CD4-positive, alpha-beta T cell treated with Interferon gamma for 1 hour (primary cell): ENCODE measurements at places on chromosomes 13 and 19.
A peak's percentile ranks its signal among the peaks of the same experiment; 100 is the strongest.

DNA sequence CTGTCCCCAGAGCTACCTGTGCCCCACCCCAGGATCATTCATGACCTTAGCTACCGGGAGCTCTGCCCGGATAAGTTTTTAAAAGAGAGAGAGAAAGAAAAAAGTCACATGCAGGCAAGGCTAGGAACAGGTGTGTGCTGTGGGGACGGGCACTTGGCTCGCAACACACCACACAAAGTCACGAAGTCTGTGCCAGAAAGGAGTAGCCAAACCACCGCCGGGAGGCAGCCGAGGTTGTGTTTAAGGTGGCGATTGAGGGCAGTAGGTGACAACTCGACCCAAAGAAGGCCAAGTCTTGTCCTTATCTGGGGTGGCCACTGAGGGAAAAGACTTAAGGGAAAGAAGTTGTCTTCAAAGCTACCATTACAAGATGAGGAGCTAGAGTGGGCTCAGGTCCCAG lies 4.6 kb upstream of the TSHZ3 start:
- DNase-seq, result no peak

DNA sequence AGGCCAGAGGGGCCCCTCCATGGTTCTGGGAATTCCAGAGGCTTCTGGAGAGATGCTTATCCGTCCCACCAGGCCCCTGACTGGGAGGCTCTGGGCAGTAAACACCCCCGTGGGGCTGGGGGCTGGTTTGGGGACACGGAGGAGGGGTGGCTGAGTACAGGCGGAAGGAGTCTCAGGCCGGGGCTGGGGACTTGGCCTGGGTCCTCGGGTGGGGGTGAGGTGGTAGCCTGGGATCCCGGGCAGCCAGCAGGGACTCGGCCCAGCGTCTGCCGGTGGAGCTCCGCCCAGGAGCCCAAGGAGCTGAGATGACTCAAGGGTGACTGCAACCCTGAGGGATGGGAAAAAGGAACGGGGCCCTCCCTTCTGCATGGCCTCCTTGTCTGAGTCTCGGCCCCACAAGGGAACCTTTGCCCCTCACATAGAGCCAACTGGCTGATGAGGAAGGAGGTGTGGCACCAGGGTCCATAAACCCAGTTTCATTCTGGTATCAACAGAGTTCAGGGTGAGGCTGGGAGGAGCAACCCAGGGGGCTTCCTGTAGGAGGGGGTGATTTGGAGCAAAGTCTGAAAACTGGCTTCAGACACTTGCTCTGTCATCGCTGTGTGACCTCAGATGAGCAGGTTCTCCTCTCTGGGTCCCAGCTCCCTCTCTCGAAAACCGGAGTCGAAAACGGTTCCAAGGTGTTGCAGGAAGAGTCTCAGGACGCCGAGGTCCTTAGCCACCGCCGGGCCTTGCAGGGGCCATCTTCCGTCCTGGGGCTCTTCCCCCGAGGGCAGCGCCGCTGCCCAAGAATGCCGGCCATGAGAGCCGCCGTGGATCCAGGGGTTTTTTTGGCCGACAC lies 809 bp downstream of the MISP start:
- no peak for DNase-seq

DNA sequence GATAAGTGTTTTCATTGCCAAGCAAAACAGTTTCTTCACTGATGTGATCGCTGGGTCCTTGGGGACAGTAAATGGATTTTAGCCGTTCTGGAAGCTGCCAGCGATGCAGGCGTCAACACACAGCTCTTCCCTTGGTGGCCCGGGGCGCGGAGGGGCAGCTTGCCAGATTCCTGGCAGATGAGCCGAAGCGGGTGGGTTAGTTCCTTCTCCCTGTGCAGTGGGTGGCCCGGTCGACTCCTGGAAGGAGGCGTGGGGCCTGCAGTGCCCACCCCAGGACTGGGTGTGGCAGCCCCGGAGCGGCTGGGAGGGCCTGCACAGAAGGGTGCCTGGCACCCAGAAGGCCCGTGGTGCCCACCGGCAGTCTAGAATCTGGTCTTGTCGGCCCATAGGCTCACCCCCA lies 69.0 kb downstream of the KDM4B start:
- DNase-seq, result no peak

DNA sequence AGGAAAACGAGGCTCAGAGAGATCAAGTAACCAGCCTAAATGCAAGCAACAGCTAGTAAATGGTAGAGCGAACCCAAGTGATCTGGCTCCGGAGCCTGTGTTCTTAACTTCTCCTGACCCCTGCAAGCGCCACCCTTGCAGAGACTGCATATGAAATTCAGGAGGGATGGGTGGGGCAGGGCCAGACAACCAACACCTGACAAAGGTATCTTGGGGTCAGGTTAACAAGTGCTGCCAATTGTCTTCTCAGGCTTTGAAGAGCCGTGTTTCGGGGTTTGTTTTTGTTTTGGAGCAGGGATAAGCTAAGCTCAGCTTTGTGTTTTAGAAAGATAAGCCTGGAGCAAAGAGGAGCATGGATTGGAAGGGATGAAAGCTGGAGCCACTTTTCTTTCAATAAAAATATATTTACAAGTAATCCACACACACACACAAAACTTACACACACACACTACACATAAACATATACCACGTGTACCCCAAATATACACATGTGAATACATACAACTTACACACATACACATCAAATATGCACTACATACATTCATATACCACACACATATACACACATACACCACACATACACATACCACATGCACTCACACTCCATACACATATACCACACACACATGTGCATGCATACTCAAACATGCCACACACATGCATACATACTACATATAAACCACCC lies 722.0 kb downstream of the DIAPH3 start:
- no peak for DNase-seq

- DNase-seq, result no peak
These were observed 338.9 kb downstream of the KLF5 start for GRCh38 chr13:73397496-73398305.

GRCh38 chr13:112469071-112469745 lies 93.1 kb downstream of the SPACA7 start:
- no peak for DNase-seq

DNA sequence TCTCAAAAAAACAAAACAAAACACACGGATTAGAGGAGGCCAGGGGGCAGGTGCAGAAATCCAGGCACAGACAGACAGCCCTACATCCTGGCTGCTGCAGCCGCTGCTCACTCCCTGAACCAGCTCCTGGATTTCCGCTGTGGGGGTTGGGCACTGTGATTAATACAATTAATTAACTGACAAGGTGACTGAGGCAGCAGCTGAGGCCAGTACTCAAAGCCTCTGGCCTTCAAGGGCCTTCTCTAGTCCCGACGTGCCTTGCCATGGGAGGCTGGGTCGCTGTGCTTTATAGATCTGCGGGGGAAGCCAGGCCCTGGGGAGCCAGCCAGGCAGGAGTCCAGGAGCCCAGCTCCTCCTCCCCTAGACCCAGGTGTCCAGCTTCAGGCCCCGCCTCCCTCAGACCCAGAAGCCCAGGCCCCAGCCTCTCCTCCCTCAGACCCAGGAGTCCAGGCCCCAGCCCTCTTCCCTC lies 4.6 kb downstream of the NECTIN2 start:
- DNase-seq, result no peak

GRCh38 chr19:17079710-17080439 lies 4.3 kb downstream of the MYO9B start:
- peak; percentile 59 for DNase-seq

GRCh38 chr13:45243077-45243476 lies 42.2 kb upstream of the KCTD4 start:
- DNase-seq, result no peak

GRCh38 chr13:111539791-111540446 lies 219.5 kb downstream of the TEX29 start:
- no peak for DNase-seq

GRCh38 chr19:12840091-12841079 lies 2.1 kb downstream of the MAST1 start:
- DNase-seq, result peak; percentile 39

GRCh38 chr19:57759096-57759495 lies 10.4 kb upstream of the ZNF586 start:
- DNase-seq, result no peak

- DNase-seq, result no peak
These were observed 3.8 kb upstream of the KMT2B start for GRCh38 chr19:35713904-35714495.

- DNase-seq, result peak; percentile 65
These were observed 34.4 kb downstream of the PIP5K1C start for GRCh38 chr19:3665681-3666544.

DNA sequence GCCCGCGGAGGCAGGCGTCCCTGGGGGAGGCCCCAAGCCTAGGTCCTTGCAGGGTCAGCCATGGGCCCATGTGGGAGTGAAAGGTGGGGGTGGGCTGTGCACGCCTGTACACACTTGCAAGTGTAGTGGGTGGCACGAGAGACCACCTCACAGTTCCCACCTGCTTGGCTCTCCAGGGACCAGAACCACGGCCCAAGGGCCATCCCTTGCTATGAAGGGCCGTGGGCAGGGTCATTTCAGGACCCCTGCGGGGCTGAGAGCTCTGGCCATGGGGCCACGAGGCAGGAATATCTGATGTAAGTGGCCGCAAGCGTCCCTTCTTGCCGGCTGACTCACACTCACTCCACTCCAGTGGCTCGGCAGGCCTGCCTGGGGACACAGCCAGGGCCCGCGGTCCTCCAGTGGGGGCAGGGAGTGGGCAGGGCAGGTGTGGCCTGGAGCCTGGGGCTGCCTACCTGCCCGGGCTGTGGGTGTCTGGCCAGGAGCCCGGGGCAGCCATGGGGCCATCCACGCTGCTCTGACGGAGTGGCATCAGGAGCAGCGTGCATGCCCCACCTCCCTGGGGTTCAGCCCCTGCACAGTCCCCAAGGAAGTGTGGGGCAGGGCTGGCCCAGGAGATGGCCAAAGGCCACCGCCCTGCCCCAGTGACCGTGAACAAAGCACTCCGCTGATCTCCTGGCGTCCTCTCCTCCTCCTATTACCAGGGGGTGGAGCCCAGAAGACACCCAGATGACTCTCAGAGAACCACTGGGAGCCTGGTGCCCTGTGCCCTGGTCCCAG lies 8.6 kb upstream of the MKNK2 start:
- DNase-seq, result no peak

DNA sequence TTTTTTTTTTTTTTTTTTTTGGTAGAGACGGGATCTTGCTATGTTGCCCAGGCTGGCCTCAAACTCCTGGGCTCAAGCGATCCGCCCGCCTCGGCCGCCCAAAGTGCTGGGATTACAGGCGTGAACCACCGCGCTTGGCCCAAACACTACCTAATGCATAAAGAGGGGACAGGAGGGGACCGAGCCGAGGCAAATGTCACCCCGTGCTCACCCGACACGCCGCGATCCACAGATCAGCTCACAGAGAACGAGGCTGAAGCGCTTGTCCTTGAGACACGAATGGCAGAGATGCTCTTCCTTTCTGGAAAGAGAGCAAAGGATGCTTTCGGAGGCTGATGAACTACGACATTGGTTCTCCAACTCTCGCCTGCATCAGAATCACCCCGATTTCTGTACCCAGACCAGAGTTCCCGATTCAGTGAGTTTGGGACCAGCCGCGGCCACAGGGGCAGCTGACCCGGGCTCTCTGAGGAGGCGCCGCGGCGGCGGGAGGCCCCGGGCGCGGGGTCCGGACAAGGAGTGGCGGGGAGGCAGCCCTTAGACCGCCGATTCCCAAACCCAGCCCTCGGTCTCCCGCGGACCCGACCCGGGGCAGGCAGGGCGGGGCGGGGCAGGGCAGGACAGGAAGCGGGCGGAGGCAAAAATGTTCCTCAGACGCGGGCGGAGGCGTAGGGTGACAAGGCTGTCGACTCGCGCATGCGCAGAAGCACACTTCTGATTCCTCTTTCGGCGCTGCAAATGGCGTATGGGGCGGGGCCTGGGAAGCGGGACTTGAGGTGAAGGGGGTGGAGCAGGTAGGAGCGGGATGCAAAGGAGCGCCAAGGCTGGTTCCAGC lies at the start of gene ZNF699:
ZNF699 (minus strand) TSS at position 700 of the 835 bp plus-strand sequence. CDS start 4,719 bp downstream, outside the sequence.
- DNase-seq, result peak; percentile 98

DNA sequence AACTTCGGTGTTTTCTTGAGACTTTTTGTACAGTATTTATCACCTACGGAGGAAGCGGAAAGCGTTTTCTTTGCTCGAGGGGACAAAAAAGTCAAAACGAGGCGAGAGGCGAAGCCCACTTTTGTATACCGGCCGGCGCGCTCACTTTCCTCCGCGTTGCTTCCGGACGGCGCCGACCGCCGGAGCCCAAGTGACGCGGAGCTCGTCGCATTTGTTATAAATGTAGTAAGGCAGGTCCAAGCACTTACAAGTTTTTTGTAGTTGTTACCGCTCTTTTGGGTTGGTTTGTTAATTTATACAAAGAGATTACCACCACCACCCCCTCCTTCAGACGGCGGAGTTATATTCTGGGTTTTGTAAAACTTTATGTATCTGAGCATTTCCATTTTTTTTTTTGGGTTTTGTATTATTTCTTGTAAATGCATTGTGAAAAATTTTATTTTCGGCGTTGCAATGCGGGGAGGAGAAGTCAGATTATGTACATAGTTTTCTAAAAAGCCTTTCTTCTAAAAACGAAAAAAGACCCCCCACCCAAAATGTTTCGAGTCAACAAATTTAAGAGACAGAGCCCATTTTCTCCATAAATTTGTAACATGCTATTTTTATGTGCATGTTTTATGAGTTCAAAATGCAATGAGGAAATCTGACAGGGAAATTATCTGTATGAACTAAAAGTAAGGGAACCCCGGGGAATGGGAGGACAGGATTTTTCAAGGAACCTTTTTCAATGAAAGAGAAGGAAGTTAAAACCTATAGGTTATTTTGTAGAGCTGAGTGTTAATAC lies 2.3 kb downstream of the SOX1 start:
- no peak for DNase-seq

GRCh38 chr13:92767468-92767867 lies 459.1 kb upstream of the GPC6 start:
- no peak for DNase-seq

DNA sequence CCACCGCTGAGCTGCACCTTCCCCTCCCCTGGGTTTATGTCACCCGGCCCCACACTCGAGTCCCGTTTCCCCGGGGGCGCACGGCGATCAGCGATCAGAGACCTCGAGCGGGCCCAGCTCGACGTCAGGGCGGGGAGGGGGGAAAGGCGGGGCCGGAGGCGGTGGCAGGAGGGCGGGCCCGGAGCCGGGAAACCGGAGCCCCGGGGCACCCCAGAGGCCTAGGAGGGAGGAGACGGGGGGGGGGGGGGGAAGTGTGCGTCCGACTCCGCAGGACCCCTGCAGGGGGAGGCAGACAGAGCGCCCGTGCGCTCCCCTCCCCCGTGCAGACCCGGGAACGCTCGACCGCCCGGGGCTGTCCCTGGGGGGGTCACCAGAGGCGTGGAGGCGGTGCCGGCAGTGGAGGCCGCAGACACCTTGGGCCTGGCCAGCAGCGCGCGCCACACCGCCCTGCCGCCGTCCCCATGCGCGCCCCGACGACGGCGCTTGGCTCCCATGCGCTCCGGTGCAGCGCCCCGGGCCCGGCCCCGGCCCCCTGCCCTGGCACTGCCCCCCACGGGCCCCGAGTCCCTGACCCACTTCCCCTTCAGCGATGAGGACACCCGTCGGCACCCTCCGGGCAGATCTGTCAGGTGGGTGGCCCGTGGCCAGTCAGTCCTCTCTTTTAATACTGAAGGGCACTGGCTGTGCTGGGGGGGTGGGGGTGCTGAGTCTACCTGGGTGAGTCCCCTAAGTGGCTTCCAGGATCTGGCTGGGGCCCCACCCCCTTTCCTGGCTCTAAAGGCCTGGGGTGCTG lies 11.8 kb downstream of the PDE4A start:
- DNase-seq, result peak; percentile 81

GRCh38 chr13:44402899-44403445 lies 29.3 kb downstream of the SERP2 start:
- no peak for DNase-seq
